ENCODE measurements at places on chromosomes 6 and 20.

DNA sequence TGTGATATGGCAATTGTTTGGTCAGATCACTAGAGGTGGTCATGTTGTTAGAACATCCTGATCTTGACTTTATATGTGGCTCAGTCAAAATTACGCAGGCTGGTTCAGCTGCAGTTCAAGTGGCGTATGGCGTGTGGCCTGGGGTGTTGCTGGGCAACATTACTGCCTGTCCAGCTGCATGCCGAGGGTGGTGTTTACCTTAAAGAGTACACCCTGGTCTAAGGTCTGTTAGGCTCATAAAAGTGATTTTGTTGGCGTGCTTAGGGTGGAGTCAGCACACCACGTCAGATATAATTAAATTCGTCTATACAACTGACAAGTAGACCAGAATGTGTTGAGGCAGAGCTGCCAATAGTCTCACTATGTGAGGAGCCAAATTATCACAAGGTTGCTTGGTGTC, 55.6 kb upstream of the NEDD9 start:
- peak; percentile 92 for DNase-seq

- DNase-seq = no peak
Measured at GRCh38 chr6:157278171-157278570, 45.1 kb downstream of the TMEM242 start.

- DNase-seq = peak; percentile 88
Measured at GRCh38 chr20:64261138-64261537, 5.6 kb downstream of the PCMTD2 start.

DNA sequence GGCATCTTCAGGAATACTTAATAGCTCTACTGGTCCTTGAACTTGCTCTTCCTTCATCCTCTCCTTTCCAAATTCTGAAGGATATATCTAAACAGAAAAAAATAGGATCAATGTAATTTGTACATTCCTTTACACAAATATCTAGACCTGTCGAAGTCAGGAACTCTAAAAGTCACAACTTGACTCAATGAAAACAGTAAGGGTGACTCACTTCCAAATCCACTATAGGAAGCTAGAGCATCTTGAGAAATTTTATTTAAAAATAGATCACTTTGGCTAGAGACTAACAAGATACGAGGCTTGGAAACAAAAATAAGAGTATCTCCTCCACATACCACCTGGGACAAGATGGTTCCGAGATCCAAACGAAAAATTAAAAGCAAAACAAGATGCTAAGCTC, 12.2 kb downstream of the ESF1 start:
- DNase-seq = no peak

- DNase-seq = no peak
Measured at GRCh38 chr6:52261229-52261628, 16.9 kb upstream of the IL17F start.

GRCh38 chr6:153790876-153791473, 248.1 kb upstream of the OPRM1 start:
- no peak for DNase-seq

- peak; percentile 50 for DNase-seq
Measured at GRCh38 chr6:157994125-157994795, 12.6 kb downstream of the SYNJ2 start.

DNA sequence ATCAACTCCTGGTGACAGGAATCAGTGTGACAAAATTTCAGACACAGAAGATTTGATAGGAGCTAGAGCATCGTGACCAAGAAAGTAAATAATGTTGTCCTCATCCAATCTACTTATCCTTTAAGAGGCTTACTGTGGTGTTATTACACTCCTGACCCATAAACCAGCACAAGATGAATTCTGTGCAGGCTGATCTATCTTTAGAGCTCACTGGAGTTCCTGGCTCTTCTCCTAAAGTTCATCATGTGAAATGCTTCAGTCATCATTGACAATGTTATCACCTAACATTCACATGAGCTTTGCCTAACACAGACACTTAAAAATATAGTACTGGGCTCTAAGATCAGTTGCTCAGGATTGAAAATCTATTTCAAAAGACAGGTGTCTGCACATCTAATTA, 271.0 kb upstream of the HSF2 start:
- DNase-seq = no peak

GRCh38 chr20:61633004-61633403, 380.9 kb downstream of the CDH4 start:
- no peak for DNase-seq

- no peak for DNase-seq
Measured at GRCh38 chr6:122092366-122092765, 307.1 kb upstream of the HSF2 start.

GRCh38 chr6:14826456-14826855, 419.4 kb upstream of the JARID2 start:
- no peak for DNase-seq

- no peak for DNase-seq
Measured at GRCh38 chr6:11380549-11380948, 148.1 kb upstream of the NEDD9 start.

DNA sequence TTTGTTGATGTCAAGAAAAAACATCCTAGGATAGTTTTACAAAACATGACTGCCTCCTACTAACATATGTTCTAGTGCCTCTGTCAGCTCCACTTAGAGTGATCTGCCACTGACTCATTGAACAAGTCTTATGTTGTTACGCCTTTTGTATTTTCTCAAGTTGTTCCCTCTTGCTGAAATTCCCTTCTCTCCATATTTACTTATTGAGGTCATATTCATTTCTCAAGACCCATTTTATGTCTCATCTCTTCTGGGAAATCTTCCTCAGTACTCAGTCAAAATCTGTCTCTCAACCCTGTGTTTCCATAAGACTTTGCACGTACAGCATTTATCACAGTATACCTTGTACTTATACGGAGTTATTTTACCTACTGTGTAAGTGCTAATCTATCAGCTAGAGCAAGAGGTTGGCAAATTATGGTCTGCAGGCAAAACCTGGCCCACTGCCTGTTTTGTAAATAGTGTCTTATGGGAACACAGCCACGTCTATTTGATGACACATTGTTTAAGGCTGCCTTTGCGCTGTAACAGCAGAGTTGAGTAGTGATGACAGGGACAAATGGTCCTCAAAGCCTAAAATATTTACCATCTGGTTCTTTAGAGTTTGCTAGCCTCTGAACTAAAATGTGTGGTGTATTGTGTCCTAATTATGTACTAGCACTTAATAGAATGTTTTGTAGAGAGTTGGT, 83.4 kb downstream of the ADGRB3 start:
- DNase-seq = no peak

GRCh38 chr6:105483492-105483891, 80.6 kb upstream of the PREP start:
- DNase-seq = no peak

- no peak for DNase-seq
Measured at GRCh38 chr6:94424692-94425091, 1005.3 kb upstream of the EPHA7 start.

GRCh38 chr6:44665683-44666082, 278.2 kb downstream of the CDC5L start:
- DNase-seq = no peak

DNA sequence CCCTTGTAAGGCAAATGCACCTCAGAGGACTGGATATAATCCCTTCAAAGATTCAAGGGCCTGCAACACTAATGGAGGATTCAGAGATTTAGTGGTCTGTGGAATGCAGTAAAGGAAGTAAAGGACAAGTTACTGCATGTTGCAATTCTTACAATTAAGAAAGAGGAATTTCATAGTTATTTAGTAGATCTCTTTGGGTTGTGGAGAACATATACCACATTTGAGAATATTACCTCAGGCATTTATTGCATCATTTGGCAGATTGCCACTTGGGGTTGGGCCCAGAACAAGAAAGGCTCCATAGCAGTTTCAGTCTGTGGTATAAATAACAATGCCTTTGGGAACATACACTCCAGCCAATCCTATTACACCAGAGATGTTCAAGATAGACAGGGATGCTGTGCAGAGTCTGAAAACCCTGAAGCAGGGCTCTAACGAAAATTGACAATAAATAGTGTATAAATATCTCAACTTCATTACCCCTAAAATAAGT, 20.9 kb upstream of the EPM2A start:
- DNase-seq = no peak

GRCh38 chr6:29263001-29263400, 38.5 kb upstream of the OR14J1 start:
- DNase-seq = no peak

DNA sequence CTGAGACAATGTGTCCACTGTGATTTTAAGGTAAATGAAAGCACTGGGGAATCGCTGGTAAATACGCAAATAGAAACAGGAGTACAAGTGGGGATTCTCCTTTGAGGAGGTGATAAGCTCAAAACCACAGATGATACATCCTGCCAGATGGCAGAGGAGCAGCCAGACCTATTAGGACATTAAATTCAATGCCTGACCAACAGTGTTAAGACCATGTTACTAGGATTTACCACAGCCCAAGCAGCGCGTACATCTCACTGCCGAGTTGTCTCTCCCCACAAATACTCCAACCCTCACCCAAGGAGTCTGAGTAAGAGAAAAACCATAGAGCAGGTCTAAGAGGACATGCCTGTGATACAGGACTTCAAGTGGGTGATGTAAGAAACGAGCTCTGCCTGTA, 68.9 kb upstream of the TULP1 start:
- no peak for DNase-seq

GRCh38 chr6:105909106-105909505, 177.0 kb upstream of the PRDM1 start:
- no peak for DNase-seq

GRCh38 chr6:148999929-149000468, 253.2 kb downstream of the UST start:
- DNase-seq = peak; percentile 81

GRCh38 chr20:32664012-32664677, 9.6 kb downstream of the C20orf203 start:
- DNase-seq = no peak

- no peak for DNase-seq
Measured at GRCh38 chr6:48423640-48424365, 312.8 kb upstream of the PTCHD4 start.

GRCh38 chr6:17519120-17519519, 81.0 kb upstream of the FAM8A1 start:
- DNase-seq = no peak

- no peak for DNase-seq
Measured at GRCh38 chr6:116106146-116106545, 5.5 kb downstream of the NT5DC1 start.

GRCh38 chr20:53990768-53991450, 79.5 kb downstream of the BCAS1 start:
- no peak for DNase-seq

- DNase-seq = peak; percentile 94
Measured at GRCh38 chr20:44702776-44703175, 12.4 kb upstream of the CCN5 start.

DNA sequence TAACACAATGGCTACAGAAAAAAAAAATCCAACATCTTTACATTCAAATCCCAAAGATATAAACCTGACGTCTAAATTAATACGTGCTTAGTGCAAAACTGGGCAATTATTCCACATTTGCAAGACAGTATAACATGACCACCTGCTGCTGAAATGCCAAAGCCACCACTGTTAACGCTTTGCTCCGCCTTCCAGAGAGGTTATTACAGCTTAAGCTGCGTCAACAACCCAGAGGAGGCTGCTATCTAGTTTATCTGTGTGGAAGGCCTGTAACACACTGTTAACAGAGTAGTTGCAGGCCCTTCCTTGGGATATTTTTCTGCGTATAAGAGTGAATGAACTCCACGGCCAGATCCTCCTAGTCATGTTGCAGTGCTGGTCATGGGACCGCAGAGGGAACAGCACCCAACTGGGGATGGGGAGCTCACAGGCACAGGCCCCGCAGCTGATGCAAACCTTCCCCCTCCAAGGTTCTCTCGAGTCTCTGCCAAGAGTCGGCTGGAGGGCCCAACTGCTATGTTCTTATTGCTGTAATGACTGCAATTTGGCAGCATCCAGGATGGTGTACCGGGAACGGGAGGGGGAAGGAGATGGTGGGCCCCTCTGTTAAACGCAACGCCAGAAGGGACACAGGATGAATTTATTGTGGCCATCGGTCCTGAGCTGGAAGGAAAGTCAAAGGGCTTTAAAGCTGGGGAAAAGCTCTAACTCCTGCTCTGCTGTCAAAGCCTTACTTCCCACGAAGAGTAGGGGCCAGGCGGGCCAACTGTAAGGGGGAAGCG, 993 bp upstream of the NCOA7 start:
- DNase-seq = peak; percentile 89

GRCh38 chr6:70270287-70271005, 32.4 kb downstream of the COL9A1 start:
- no peak for DNase-seq

Measured in sigmoid colon (tissue), 7 donors.